Naive B cell (primary cell): ENCODE measurements at places on chromosomes 5 and 9.

DNA sequence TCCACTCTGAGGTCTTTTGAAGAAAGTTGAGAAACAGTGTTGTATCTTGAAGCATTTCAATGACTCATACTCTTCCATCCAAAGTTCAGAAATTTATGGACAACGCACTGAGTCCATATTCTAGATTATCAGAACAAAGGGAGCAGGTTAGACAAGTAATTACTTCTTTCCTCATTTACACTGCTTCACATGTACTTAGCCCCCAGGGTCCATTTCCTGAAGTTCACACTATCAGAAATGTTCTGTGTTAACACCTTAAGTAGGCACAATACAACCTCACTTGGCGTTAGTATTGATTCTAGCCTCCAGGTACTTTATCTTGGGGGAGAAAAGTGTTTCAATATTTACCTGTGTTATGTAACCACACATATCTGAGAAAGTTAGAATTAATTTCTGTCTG lies 487.9 kb upstream of the DMAC1 start:
- no peak for DNase-seq

DNA sequence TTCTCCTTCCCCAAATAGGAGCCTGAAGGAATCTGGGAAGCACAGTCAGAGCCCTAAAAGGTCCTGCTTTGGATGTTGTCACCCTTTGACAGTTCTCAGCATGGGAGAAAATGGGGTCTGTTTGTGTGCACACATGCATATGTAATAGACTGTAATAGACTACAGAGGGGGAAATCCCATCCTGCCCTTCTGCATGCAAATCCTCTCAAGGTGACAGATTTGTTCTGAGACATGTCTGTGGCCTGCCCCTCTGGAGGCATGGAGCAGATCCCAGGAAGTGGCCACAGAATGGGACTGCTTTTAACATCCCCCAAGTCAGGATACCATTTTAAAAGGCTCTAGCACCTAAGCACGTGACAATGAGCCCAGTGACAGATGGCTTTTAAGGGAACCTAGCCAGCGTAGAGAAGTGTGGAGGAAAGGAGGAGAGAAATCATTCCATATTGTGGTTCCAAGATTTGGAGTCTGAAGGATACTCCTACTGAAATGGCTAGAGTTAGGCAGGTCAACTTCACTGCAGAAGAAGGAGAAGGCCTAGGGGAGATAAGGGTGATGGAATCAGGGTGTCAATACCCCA lies 483.5 kb downstream of the SPOCK1 start:
- no peak for DNase-seq

DNA sequence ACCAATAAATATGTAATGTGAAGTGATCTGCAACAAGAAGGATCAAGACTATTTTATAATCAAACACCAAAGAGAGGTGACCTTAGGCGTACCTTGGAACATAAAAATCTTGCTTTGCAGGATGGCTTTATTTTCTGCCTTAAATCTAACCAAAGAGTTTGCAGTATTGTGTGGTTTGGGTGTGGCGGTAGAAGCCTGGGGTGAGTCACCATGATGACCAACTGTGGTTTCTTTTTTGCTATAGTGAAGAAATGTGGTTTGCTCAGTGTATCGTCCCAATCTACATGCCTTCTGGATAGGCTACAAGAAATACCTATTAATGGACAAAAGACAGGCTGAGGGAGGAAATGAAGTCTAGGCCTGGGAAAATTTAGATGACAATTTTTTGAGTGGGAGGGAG lies 5.1 kb upstream of the CAST start:
- DNase-seq, result no peak

DNA sequence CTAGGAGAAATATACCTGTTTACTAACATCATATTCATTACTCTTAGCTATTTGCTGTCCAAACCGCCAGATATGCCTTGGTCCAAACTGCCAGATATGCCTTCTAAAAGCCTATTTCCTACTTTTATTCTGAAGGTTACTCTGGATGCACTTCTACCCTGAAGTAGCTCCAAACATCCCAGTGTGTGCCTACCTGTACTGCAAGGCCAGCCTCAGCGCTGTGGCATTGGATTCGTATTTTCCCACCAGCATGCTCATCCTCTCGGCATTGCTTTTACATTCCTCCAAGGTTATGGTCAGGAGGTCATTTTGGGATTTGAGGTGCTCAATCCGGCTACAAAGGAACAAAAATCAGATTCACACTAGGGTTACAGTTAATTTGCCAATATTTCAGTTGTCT lies 94.3 kb downstream of the DCP2 start:
- DNase-seq, result no peak

GRCh38 chr5:171840711-171841522 lies 55.3 kb downstream of the SMIM23 start:
- DNase-seq, result no peak

DNA sequence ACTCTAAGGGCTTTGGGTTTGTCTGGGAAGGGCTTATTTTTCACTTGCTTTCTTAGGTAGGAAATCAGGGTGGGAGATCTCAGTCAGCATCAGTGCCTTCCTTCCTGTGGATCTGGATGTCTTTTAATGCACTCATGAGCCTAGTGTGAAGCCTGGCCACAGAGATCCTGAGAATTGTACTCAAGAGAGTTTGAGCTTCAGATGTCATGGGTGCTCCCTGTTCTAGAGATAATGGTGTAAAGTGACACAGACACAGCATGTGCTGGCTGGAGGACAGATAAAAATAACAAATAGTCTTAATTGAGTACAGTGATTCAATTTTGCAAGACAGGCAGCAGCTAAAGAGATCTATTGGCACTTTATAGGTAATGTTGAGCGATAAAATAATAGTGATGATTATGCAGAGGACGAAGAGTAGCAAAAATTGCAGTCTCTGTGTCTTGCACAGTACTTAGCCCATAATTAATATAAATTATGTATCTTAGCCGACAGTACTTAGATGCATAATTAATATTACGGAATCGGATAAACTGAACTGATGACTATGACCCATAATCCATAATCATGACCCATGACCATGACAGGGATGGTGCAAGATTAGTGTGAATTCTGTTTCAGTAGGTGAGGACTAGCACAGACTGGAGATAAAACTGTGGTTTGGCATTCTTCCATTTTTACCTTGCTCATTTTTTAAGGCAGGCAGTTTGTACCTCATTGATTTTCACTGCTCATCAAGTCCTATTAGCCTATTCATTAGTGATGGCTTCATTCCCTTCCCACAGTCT lies 408.7 kb upstream of the PIK3R1 start:
- DNase-seq, result no peak

DNA sequence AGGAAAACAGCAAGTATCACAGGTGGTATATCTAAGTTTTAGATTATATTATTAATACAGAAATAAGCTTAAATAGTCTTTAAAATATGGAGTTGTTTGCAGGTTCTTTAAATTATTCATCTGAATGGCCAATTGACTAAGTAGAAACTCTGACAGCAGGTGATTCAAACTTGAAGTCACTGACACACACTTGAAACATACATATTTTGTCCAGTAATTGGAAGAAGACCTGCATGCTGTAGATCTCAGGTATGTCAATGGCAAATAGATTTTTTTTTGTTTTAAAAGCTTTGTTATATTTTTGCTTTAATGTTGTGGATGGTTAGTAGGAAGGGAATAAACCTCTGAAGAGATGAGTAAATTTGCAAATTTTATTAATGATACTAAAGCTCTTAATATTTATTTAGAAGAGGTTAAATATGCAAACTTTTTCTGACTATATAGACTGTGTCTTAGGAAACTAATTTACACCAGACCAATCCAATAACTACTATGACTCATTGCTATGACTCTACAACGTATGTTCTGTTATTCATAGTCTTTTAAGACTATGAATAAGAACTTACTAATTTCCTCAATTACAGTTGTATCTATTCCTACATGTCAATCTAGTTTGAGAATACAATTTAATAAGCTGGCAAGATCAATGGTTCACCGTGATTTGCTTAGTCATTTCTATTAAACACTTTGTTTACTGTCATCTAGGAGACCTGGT lies 53.9 kb upstream of the RORB start:
- no peak for DNase-seq

GRCh38 chr9:115849679-115850412 lies 303.7 kb upstream of the PAPPA start:
- no peak for DNase-seq

GRCh38 chr9:81815781-81816180 lies 112.4 kb upstream of the SPATA31D4 start:
- DNase-seq, result no peak

DNA sequence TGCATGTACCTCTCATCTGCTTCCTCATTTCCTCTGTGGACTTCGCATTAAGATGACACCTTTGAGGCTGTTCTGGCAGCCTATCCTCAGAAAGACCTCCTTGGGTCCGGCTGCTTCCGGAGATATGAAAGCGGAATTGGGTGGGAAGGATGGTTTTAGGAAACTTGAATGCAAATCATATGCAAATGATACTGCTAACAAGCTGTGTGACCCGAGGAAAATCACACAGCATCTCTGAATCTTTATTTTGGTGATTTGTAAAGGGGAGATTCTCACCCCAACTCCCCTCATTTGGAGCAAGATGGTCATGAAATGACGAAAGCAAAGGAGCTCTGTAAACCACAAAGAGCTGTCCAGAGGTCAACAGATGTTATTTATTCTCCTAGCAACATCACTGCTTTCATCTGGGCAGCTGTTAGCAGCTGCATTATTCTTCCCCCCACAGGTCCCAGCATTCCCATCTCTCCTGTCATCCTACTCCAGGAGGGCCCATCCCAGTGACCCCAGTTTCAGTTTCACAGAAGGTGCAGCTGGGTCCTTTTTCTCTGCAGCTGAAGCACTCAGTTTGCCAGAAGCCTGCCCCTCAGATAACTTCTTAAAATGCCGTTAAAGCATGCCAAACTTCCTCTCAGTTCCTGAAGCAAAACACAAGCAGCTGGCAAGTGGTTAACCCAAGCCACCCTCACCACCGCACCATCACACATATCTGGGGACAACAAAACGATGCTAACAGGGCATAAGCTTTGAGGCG lies 269.5 kb downstream of the SEC61B start:
- no peak for DNase-seq

GRCh38 chr9:133238272-133238850 lies 29.3 kb upstream of the OBP2B start:
- peak; percentile 23 for DNase-seq

GRCh38 chr9:36158917-36159316 lies 10.3 kb upstream of the CCIN start:
- DNase-seq, result no peak

DNA sequence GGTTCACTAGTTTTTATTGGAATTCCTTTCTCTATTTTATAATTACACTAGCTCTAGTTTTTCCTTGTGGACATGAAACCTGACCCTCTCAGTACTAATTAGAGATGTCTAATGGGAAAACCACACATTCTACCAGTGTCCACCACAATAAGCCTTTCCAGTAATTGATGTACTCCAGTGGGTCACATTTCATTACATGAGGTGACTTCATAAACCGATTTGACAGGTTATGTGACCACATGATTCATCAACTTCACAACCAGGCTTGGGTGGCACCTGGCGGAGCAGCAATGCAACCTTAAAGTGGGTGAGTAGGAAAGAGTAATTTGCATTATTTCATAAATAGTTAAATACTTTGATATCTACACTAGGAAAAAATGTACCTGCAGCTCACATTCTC lies 284.2 kb upstream of the ADAMTS16 start:
- no peak for DNase-seq

DNA sequence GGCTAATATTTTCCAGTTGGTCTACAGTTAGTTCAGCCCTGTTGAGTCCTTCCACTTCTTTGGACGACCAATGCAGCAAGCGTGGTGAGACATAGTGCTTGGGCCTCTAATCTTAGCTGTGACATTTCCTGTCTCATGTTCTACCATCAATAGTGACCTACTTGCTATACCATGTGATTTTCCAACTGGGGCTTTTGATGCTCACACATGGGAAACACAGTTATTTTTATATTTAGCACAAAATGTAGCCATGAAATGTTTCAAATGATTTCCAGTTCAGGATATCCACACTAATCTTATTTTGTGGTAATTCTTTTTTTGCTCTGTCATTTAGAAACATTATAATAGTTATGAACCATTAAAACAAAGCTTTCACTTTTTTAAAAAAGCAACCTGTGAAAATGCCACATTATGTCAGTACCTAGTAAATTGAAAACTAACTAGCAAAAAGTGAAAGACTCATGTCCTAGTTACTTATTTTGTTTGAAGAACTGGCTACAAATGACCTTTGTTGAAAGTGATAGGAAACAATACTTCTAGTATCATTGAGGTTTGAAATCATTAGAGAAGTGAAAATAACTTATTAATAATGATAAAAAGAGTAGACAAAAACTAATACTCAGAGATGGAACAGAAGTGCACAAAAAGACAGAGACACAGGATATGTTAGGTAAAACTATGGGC lies 18.3 kb downstream of the MARCHF3 start:
- no peak for DNase-seq

- DNase-seq, result no peak
Observed at GRCh38 chr5:143106174-143106573, 297.3 kb downstream of the NR3C1 start.

DNA sequence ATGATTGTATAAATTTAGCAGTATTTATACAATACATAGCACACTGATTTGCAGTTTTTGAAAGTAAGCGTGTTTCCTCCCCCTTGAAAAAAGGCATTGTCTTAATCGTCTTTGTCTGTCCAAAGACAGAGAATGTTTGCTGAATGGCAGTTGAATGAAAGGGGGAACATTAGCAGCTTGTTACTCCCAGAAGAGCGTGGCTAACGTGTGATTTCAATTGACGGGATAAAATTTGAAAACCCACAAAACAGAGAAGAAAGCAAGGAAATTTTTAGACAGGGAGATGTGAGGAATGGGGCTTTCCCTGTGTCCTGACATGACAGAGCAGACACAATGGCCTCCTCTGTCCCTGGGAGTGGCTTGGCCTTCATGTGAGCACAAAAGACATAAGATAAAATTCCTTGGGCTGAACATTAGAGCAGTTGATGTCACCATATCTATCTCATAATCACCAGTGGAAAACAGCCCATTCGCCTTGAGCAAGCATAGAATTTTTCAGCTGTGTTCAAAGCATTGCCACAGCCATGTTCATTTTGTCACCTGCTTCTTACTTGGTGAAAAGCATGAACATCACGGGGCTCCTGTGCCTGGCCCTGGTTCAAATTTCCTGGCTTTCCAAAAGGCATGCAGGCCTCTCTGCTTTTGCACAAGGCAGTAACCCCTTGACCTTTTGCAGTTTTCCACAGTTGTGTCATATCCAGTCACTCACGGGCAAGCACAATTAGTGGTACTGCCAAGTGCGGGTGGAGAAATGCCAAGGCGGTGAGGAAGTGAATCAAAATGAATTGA lies 126.9 kb downstream of the TLE1 start:
- DNase-seq, result no peak

- no peak for DNase-seq
Observed at GRCh38 chr9:89747596-89747995, 142.8 kb downstream of the GADD45G start.

GRCh38 chr5:95426227-95426626 lies 35.1 kb downstream of the FAM81B start:
- DNase-seq, result no peak
